ENCODE measurements at places on chromosomes 16 and 17.
A peak's percentile ranks its signal among the peaks of the same experiment; 100 is the strongest.

DNA sequence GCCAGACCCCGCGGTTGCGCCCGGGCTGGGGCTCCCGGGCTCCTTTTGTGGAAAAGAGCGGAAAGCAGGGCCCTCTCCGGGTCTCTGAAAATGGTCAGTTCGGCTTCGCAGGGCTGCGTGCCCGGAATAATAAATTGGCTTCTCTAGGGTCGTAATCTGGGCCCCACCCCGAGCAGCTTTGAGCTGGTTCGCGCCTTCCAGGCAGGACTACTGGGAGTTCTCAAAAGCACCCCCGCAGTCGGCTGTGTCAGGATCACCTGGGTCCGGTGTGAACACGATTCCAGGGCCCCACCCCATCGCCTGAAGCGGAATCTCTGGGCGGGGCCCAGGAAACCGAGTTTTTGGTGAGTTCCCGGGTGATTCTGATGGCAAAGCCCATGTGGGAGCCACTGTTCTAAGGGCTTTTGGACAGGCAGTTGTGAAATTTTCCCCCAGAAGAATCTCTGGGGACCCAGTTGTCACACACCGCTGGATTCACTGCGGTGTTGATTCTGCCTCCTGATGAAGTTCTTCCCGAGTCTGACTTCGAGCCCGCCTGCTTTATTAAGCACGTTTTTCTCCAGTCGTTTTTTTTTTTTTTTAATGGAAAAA, 77.0 kb downstream of the MRC2 start:
- peak; percentile 62 for DNase-seq

DNA sequence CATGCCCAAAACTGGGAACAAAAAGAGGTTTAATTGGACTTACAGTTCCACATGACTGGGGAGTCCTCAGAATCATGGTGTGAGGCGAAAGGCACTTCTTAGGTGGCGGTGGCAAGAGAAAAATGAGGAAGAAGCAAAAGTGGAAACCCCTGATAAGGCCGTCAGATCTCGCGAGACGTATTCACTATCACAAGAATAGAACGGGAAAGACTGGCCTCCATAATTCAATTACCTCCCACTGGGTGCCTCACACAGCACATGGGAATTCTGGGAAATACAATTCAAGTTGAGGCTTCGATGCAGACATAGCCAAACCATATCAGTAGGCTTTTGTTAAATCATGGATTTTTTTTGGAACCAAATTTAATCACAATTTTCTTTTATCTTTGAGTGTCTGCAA, 24.4 kb downstream of the RBL2 start:
- no peak for DNase-seq

GRCh38 chr16:89791278-89791995, 25.0 kb downstream of the FANCA start:
- DNase-seq: no peak

DNA sequence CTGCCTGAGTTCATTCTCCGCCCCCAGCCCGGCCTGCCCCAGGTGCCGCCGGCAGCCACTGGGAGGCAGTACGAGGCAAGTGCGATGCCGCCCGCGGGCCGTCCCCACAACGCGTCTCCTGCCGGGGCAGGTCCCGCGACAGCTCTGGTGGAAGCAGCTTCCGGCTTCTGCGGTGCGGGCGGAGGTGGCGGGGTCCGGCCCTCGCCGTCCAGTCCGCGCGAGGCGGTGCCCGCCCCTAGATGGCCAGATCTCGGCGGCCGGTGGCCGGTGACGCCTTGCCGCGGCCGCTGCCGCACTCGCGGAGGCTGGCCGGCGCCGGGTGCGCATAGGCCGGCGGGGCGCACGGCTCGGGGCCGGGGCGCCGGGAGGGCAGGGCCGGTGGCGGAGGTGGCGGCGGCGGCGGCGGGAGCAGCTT, 1.8 kb downstream of the GJD3 start:
- DNase-seq: peak; percentile 58

DNA sequence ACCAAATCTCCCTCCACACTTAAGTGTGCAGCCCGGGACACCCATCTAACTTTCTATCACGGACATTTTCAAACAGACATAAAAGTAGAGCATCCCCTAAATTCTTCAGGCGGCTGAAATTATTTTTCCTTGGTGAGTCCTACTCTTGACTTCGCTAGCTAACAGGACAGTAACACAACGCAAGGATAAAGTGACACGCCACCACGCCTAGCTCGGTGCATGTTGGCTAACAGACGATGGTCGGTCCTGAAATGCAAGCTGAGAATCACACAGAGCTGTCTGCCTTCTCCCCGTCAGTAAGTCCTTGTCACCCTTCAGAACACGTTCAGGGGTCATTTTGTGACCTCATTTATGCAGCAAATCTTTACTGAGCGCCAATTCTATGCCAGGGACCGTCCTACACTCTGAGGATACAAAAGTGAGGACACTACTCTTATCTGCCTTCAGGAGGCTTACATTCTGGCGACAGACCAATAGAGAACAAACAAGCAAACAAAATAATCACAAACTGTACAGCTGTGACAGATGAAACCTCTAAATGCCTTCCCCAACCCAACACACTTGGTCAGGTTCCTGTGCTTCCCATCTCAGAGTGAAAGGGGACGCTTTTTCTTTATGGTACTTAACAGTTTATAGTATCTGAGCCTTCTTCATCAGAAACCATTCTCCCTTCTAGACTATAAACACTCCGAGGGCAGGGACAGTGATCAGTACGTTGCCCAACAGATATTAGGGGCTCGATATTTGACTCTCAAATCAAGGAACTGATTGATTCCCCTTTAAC, 1.3 kb downstream of the NTAN1 start:
- peak; percentile 21 for DNase-seq

- no peak for DNase-seq
These were observed 282.1 kb downstream of the CBLN1 start for GRCh38 chr16:48999508-48999907.

- DNase-seq: no peak
These were observed 2.2 kb downstream of the KCNH6 start for GRCh38 chr17:63525190-63525946.

DNA sequence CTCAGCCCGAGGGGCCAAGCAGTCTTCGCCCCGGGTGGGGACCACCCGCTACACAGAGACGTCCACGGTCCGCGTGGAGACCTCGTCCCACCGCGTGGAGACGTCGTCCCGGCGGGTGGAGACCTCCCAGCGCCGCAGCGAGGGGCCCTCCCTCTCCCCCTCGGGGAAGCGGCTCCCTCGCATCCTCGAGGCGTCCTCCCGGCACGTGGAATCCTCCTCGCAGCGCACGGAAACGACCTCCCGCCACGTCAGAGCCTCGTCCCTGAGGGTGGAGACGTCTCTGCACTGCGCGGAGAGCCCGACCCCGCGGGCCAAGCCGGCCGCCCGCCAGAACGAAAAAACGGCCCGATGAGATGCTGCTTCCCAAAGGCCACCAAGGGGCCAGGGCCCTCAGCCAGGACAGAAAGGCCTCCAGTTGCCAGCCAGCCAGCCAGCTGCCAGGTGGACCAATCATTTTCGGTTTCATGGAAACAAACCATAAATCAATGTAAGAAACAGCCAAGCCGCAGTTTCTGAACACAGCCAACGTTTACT, 424 bp downstream of the C17orf100 start:
- peak; percentile 36 for DNase-seq

DNA sequence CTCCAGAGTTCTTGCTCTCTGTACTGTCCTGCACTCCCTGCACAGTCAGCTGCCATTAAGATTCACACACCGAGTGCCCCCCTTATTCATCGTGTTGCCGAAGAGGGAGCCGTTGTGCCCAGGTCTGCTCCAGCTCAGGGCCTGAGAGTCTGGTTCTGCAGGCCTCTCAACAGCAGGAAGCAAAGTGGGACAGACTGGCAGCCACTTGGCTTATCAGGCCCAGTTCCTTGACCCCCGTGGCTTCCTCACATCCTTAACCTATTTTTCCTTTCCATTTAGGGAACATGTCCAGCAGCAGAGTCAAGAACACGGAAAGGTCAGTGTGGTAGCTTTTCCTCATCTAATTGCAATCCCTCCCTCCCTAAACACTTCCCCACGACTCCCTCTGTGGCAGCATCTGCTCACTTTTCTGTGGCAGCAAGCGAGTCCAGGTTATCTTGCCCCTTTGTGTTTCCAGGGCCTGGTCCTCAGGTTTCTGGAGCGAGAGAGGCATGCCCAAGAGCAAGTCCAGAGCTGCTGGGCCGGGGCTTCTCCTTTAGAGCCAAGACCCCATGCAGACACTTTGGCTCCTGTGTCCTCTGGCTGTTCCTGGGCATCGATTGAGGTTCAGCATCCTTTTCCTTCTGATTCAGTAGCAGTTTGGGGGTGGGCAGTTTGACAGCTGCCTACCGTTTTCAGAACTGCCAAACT, 22.1 kb upstream of the ADAM11 start:
- no peak for DNase-seq

DNA sequence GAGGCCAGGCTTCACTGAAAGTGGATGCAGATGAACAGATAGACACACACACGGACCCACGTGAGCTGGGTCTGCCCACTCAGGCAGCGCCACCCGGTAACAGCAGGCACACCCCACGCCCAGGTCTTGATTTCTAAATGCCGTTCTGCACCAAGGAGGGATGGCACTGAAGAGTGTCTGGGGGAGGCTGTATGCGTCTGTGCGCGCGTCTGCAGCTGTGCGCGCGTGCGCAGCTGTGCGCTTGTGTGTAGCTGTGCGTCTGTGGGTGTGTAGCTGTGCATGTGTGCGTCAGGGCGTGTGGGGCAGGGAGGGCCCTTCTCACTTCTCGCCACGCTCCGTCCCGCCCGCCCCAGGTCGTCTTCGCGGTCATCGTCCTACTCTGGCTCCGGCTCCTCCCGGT, 15.5 kb upstream of the IL17C start:
- DNase-seq: no peak

GRCh38 chr17:50151937-50152547, 1.6 kb upstream of the PPP1R9B start:
- DNase-seq: peak; percentile 90

GRCh38 chr16:181565-182021, 1.3 kb downstream of the HBQ1 start:
- DNase-seq: peak; percentile 21

DNA sequence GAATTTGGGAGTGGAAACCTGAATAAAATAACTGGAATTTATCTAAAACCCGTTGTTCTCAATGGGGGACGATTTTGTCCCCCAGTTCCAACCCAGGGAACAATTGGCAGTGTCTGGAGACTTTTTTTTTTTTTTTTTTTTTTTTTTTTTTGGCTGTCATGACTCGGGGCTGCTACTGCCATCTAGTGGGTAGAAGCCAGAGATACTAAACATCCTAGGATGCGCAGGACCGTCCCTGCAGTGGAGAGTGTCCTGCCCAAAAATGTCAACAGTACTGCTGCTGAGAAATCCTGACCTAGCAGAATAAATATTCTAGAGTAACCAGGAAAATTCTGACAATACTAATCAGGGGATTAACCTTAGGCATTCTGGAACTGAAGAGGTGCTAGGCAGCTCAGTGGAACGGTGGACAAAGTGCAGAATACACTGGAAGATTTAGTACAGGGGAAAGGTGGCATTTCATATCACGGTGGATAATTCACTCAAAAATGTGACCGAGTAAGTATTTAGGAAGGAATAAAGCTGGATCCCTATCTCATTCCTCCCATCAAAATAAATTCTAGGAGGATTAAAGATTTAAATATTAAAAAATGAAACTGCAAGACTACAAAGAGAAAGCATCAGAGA, 107.6 kb downstream of the SPECC1 start:
- DNase-seq: peak; percentile 38

- DNase-seq: peak; percentile 78
These were observed 21.5 kb downstream of the RPH3AL start for GRCh38 chr17:330993-331701.

GRCh38 chr16:3032624-3033023, 4.1 kb downstream of the BICDL2 start:
- DNase-seq: no peak

DNA sequence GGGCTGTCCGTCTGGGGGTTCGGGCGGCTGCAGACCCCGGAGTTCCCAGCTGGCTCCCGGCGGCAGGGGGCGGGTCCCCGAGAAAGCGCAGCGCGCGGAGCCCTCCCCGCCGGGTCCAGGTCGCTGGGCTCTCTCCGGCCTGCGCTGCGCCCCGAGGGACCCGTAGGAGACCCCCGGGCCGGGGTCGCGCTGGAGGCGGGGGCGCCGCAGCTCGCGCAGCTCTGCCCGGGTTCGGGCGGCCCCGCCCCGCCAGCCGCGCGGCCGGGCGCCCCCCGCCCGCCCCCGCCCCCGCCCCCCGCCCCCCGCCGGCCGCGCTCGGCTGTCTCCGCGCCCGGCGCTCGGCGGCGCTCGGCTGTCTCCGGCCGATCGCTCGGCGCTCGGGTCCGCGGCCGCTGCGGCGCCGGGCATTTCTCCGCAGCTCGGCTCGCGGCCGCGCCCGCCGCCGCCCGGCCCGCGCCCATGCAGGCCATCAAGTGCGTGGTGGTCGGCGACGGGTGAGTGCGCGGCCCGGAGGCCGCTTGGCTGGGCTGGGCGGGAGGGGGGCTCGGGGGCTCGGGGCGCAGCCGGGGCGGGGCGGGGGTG, at the start of gene RAC3:
RAC3 (plus strand) TSS at position 376 of the 582 bp plus-strand sequence; CDS start at position 460, 84 bp downstream.
- DNase-seq: no peak

DNA sequence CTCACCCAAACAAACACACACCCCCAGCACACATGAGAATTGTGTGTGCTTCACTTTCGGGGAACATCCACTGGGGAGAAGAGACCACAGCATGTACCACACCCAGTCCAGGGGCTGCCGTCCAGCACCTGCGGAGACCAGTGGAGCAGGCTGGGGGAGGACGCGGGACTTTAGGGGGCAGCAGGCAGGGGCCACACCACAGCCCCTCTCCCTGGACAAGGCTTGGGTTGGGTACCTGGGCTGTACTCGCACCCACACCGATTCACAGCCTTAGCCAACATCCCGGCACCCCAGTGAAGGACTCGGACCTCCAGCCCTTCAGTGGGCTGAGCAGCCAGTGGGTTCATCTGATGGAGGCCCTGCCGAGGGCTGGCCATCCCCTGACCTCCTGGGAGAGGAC, 63.3 kb downstream of the RBFOX3 start:
- DNase-seq: no peak

GRCh38 chr16:65118871-65119270, 3.0 kb downstream of the CDH11 start:
- no peak for DNase-seq

GRCh38 chr17:74407384-74407783, 24.5 kb upstream of the GPRC5C start:
- no peak for DNase-seq

DNA sequence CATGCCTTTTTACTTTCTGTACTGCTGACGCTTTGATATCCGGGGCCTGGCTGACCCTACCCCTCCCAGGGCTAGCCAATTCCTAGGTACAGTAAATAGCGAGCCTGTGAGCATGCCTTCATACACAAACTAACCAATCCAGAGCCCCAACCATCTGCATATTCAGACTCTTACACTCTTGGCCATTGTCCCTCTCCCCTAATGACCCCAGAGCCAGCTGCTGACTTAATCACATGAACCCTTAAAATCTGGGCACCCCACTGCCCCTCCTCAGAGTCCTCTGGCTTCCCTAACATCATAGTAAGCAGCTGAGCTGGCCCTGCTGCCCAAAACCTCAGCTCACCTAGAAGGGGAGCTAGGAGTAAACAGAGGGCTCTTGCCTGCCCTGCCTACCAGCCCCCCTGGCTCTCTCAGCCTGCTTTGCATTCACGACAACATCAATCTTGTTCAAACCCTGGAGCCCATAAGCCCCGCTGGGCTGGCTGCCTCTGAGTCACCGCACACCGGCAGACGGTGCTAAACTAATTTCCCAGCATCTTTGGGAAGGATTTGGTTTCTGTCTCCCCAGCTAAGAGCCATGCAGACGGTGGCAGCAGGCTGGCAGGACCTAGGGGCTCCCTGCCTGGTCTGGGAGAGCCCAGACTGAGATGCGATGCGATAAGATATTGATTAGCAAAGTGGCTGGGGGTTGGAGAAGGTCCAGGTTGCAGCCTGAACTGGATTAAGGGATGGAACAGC, 63.2 kb downstream of the CLEC19A start:
- no peak for DNase-seq

GRCh38 chr17:19022747-19023146, 18.2 kb upstream of the FAM83G start:
- DNase-seq: no peak

Data from LHCN-M2 (cell line).